ENCODE measurements at places on chromosomes 12 and 14. TPM values are rescaled to one million over a fixed set of nuclear protein-coding genes. Genes with fewer than 3 reads are reported as not detected.

GRCh38 chr12:100138048-100138802, 4.4 kb downstream of the BLTP3B start:
- DNase-seq, result peak; percentile 33

- no peak for DNase-seq
These were observed 34.2 kb upstream of the KTN1 start for GRCh38 chr14:55545779-55546178.

The NPAS3 gene
- total RNA-seq, result 0.86 TPM

The PTPRR gene
- not detected for total RNA-seq

GRCh38 chr14:54348923-54349620, 47.7 kb upstream of the CDKN3 start:
- peak; percentile 48 for DNase-seq

GRCh38 chr12:5783289-5783920, 161.7 kb downstream of the ANO2 start:
- no peak for DNase-seq

DNA sequence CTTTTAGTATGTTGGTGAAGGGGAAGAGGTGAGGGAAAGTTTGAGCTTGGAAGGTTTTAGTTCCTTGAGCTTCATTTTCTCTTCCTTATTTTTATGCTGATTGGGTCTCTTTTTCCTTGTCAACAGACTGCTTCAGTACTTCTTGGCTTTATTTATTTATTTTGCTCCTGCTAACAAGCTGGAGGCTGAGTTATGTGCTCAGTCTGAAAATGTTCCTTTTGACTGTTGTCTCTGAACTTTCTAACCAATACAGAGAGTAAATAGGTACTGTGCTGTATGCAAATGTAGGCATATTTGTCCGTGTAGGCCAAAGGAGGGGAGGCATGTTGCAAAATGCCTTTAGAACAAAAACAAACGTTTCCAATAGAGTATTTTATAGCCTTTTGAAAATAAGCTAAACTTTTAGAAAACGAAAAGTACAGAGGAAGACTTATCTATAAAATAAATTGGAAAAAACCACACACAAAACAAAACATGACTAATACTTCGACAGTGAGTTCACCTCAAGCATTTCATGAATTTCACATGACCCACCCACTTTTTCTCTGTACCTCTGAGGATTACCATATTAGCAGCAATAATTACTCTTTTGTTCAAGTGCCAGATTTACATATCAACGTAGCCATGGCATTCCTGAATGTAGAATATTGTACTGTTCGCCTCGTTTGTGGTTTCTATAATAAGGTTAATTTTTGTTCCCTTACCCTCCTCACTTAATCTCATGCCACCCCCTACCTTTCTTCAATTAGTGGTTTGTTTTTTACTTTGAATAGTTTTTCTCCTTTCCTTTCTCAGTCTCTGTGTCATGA, 4.7 kb upstream of the CREBL2 start:
- DNase-seq, result peak; percentile 38

DNA sequence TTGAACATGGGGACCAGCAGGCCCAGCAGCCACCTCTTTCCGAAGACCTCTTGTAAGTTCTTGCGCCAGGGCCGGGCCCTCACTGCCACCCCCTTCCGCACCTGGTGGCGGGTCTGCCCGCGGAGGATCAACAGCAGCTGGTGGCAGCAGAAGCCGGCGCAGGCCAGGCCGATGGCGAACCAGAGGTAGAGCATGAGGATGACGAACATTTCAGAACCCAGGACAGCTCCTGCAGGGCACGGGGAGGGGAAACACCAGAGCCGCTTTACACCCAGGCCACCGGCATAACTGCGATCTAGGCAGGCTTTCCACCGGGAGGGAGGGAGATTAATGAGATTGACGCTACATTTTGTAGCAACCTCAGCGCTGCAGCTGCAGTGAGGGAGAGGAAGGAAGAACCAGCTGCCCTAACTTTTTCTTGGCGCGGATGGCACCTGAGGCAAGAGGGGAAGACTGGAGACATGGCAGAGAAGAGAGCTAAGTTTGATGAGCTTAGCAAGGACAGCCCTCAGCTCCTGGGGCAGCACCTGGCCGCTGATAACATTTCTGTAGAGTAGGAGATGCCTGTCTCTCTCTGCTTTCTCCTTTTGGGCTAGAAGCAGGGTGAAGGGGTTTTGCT, 7.8 kb downstream of the ZDHHC22 start:
- DNase-seq, result peak; percentile 69

The CLEC4E gene
- not detected for total RNA-seq
